Stimulated activated CD4-positive, alpha-beta T cell treated with anti-CD3 and anti-CD28 coated beads, TNF-alpha, amount 100 ng/mL, for 24 hours (primary cell): ENCODE measurements at places on chromosomes 12 and 14.

- no peak for DNase-seq
These were observed 92.1 kb upstream of the BMP4 start for GRCh38 chr14:54048736-54049135.

DNA sequence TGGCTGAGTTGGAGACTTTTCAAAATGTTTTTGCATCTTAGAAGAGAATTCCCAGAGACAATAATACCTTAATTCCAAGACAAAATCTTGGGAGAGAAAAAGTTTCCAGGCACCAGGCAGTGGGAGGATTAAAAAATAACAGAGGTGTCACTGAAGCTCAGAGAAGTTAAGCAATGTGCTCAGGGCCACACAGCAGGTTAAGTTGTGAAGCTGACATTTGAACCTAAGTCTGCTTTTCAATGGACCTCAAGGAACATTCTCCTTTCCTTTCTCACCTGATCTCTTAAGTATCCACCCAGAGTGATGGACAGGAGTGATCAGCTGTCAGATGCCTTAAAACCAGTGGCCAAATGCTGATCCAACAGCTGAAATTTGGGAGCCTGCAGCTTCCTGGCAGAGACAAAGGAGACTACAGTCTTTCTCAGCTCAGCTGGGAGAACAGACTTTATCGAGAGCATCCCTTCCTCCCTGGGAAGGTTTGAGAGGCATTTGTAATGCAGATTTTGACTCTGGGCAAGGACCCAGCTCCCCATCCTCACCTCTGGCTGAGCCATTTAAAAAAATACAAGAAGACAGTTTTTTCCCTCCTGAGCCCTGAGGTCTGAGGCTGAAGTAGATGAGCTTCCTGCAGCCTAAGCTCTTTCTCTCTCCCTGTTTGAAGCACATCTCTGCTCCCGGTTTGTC, 174.9 kb upstream of the RPH3A start:
- DNase-seq = no peak

DNA sequence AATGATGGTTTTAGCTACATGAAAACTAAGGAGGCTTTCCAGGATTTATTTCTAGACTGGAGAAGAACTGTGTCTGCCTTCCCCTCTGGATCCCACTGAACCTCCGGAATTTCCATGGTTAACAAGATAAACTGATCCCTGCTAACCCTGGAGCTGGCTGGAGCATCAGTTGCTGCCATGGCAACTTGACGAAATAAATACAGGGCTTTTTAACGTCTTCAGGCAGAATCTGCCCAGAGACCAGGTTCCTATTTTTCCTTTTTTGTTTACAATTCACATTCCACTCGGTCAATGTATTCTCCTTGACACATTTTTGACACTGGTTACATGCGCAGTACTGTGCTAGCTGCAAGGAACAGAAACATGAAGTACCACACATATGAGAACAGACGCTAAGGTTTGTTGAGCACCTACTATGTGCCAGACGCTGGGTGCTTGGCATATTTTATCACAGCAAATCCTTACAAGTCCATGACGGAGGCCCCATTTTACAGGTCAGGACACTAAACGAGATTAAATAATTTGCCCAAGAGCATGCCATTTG, 1.7 kb downstream of the C14orf132 start:
- DNase-seq = no peak

- no peak for DNase-seq
These were observed 7.5 kb upstream of the SERPINA5 start for GRCh38 chr14:94573475-94574277.

DNA sequence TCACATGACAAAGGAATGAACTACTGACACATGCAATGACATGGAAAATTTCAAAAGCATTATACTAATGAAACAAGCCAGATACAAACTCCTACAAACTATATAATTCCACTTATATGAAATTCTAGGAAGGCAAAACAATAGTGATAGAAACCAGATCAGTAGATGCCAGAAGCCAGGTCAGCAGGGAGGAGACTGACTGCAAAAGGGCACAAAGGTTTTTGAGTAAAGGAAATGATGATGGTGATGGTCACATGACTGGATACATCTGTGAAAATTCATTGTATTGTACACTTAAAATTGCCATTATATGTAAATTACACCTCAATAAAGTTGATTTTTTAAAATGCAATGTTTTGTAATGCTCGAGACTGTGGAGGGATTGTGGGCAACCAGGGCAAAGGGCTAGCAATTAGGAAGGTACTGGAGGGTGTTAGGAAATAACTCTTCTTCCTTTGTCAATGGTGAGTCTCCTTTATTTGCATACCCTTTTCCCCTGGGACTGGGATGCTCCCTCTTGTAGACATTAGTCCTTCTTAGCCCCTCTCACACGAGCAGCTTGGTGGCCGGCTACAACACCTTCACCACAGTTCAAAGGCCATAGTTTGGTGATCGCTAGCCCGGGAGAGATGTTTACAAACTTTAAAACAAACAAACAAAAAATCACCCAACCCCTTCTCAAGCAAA, 6.7 kb upstream of the PRPF40B start:
- no peak for DNase-seq

- DNase-seq = no peak
These were observed 95.0 kb downstream of the SYT1 start for GRCh38 chr12:78959556-78959955.

- DNase-seq = no peak
These were observed 226.8 kb upstream of the RGS6 start for GRCh38 chr14:71705460-71705859.

DNA sequence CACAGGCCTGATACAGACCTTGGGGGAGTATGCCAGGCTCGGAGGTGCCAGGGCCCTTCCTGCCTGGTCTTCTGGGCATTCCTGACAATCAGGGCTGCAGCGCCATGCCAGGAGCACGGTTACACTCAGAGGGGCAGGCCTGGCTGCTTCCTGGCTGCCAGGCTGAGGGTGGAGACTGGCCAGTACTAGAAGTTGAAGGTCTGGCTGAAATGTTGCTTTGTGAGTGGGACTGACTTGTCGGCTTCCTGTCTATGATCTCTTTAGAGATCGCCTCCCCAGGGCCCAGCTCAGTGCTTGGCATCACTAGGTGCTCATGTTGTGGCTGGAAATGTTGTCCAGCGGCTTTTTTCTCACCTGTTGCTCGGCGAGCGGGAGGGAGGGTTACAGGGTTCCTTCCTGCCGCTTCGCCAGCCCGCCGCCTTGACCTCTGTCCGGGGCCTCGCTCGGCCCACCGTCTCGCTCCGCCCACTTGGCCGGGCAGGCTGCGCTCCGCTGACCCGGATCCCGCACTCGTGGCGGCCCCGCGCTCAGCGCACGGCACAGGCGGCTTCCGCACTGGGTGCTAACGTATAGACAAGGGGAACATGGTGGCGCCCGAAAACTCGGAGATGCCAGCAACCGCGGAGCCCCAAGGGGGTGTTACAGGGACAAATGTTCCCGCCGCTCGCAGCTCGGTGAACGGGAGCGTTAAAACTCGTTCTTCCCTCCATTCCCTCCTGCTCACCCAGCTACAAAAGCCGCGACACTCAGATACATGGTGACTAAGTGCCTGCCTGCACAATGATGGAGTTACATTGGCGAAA, 32.6 kb downstream of the PAPLN start:
- DNase-seq = no peak

GRCh38 chr14:76337635-76338545, 38.0 kb upstream of the ESRRB start:
- no peak for DNase-seq

DNA sequence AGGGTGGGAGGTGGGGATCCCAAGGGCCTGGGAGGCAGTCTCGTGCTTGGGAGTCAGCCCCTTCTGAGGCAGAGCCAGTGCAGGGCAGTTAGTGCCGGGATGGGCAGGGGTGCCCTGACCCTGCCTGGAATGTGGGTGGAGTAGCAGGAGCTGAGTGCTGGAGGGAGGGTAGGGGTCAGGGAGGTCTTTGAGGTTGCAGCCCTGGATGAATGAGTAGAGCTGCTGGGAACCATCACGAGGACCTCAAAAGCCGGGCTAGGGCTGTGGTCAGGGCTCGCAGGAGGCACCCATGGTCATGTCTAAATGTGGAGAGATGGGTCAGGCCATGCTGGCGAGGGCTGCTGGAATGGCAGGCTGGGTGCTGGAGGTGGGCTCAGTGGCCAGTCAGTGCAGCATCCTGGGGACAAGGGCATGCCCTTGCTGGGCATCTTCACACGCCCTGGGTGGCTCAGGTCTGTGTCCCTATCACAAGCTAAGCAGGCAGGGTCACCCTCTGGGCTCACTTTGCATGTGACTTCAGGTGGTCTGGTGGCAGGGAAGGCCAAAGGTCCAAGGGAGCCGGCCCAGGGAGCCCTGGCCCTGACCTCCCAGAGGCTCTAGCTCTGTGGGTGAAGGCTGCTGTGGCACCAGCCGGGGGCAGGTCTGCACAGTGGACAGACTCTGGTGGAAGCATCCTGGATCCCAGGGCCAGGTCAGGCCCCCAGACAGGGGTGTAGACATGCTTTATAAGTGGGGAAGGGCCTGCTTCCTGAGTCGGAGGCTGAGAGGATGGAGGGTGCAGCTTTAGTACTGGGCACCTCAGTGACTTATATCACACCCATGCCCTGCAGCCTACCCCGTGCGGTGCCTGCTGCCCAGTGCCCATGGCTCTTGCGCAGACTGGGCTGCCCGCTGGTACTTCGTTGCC, 24.5 kb downstream of the PAPLN start:
- no peak for DNase-seq

- DNase-seq = no peak
These were observed 490.4 kb upstream of the ATP2B1 start for GRCh38 chr12:90199006-90199405.
